ENCODE measurements at places on chromosomes 16 and 17.

DNA sequence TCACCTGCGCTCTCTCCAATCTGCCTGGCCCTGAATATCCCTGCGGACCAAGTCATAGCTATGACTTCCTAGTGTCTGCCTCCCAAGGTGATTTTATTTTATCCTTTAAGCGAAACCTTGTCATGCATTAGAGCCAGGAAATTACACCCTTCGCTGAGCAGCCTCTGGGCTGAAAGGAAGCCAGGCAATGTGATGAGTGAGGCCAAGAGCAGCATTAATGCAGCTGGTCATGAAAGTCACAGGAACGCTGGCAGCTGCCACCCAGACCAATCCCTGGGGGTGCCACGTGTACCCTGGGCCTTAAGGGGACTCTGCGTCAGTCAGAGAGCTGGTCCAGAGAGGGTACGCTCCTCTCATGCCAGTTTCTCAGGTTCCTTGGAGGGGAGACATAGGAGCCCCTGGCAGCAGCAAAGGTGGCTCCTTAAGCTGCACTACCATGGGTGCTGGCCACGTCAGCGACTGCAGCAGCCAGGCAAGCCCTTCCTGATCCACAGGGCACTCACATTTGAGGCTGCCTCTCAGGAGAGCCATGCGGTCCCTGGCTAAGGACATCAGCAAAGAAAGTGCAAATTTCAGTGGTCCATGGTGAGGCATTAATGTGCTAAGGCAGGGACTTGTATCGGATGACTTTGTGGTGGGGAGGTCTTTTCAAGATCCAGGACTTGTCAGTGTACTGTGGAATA is 42.7 kb upstream of the WSCD1 start:
- no peak for DNase-seq

DNA sequence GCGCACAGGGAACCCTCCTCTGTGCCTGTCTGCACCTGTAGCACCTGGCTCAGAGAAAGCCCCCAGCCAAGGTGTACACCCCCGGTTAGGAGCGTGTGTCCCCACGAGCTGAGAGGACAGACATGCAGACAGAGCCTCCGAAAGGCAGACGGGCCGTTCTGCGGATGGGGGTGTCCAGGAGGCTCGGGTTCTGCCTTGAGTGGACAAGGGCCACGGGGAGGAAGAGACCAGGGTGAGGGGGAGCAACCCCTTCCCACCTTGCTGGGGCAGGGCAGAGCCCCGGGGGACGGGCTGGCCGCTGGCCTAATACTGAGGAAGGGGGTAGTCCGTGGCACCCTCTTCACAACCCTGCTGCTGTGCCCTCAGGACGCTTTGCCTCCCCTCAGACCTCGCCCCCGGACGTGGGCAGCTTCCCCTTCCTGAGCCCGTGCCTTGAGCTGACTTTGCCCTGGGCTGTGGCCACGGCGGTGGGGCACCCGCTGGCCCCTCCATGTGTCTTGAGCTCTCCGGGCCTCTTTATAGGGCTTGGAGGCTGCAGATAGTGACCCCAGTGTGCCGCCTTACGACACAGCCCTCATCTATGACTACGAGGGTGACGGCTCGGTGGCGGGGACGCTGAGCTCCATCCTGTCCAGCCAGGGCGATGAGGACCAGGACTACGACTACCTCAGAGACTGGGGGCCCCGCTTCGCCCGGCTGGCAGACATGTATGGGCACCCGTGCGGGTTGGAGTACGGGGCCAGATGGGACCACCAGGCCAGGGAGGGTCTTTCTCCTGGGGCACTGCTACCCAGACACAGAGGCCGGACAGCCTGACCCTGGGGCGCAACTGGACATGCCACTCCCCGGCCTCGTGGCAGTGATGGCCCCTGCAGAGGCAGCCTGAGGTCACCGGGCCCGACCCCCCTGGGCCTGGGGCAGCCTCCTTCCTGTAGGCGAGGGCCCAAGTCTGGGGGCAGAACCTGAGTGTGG is 5.7 kb downstream of the SLC22A31 start:
- DNase-seq, result no peak

GRCh38 chr17:45333702-45334092 is 16.9 kb upstream of the MAP3K14 start:
- no peak for DNase-seq

- no peak for DNase-seq
These were observed 60.2 kb downstream of the SMPD3 start for GRCh38 chr16:68388124-68388523.

- no peak for DNase-seq
These were observed 65.9 kb downstream of the HIC1 start for GRCh38 chr17:2120586-2121335.

- DNase-seq, result no peak
These were observed 29.5 kb downstream of the MBTD1 start for GRCh38 chr17:51230306-51230705.

GRCh38 chr17:65696739-65697394 is 135.4 kb upstream of the AXIN2 start:
- no peak for DNase-seq

DNA sequence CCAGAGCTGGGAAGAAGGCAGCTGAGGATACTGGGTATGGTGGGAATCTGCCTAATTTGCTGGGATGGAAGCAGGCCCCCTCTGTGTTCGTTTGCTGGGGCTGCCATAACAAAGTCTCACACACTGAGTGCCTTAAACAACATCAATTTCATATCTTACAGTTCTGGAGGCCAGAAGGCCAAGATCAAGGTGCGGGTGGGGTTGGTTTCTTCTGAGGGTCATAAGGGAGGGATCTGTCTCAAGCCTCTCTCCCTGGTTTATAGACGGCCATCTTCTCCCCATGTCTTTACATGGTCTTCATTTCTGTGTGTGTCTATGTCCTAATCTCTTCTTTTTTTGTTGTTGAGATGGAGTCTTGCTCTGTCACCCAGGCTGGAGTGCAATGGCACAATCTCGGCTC is 35.8 kb downstream of the GDE1 start:
- no peak for DNase-seq

GRCh38 chr16:70746708-70747424 is 54.1 kb downstream of the VAC14 start:
- DNase-seq, result no peak

DNA sequence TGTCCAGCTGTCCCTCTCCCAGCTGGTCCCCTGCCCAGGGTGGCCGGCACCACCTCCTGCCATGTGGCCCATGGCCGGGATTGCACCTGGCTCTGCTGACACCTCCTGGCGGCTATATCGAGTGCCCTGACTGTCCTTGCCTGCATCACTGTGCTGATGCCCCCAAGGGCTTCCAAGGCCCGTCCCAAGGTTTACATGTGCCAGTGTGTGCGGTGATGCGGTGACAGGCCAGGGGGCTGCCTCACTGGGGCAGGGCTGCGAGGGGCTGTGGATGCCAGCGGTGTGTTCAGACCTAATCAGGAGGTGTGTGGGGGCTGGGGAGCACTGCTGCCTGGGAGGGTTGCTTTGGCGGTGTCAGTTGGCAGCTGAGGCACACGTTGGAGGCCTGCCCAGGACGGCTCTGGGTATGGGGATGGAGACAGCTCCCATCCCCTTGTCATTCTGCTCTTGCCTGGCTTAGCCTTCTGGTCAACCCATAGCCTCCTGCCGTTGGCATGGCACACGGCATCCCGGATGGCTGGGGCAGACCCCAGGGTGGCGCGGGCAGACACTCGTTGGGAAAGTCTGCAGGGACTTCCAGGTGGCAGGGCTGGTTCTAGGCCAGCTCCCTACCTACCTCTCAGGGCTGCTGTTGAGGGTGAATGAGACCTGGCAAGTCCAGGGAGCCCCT is 5.5 kb downstream of the MAP2K3 start:
- no peak for DNase-seq

GRCh38 chr17:36687736-36688135 is 86.4 kb downstream of the MRM1 start:
- no peak for DNase-seq

- DNase-seq, result no peak
These were observed 5.0 kb upstream of the SALL1 start for GRCh38 chr16:51155820-51156806.

GRCh38 chr17:44967907-44968224 is 237 bp downstream of the C1QL1 start:
- DNase-seq, result no peak

GRCh38 chr17:49944273-49944870 is 24.6 kb upstream of the DLX4 start:
- DNase-seq, result no peak

- no peak for DNase-seq
These were observed 26.3 kb downstream of the ZZEF1 start for GRCh38 chr17:4116516-4116915.

- DNase-seq, result no peak
These were observed 11.1 kb downstream of the CRISPLD2 start for GRCh38 chr16:84830765-84831384.
